NCI-H510A (cell line): ENCODE measurements at places on chromosomes 2 and 18.

DNA sequence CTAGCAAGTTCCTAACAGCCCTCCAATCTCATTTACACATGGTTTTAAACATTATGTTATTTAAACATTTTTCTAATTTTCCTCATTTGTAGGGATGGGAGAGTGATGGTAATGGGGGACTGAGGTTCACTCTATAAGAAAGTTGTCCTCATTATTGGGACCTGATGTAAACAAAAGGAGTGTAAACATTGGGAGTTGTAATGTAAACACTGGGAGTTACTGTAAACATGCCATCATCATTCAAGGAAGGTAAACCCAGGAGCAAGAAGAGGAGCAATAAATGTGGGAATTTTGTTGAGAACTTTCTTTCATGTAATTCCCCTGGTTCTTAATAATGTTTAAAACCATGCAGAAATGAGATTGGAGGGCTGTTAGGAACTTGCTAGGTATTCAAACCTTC lies 17.8 kb downstream of the RFTN2 start:
- no peak for DNase-seq

DNA sequence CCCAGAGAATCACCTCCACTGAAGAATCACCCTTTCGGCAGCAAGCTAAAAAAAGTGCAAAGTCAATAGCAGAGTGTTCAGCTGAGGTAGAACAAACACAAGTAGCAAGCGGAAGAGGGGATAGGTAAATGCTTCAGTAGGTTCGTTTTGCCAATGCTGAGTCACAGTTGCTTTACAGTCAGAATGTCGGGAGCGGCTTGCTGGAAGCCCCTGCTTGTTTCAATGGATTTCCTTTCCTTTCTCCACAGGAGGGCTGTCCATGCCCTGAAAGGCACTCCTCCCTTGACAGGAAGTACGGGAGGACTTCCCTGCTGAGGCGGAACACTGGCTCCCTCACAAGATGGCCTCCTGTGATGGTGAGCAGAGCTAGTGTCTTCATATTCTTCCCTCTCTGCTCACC lies 146.2 kb upstream of the LYPD1 start:
- no peak for DNase-seq

- no peak for DNase-seq
Observed at GRCh38 chr18:44893966-44894365, 213.3 kb downstream of the SETBP1 start.

GRCh38 chr18:47415881-47416280 lies 164.4 kb upstream of the SKOR2 start:
- DNase-seq: no peak

DNA sequence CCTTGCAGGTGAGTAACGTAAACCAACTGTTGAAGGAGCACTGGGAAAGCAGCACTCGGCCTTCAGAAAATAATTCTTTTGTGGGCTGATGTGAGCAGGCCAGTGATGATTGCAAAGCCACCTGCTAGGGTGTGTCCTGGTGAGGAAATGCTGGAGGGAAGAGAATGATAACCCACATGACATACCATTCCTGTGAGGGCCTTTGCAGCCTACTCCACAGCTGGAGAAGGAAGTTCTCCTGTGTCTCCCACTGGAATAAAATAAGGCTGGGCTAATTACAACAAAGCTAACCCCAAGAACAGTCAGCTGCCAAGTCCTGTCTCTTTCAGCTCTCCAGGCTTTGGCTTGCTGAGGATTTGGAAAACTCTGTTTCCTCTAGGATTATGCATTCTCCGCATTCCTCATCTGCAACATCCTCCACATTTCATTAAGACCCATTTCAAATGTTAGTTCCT lies 16.7 kb upstream of the DSG1 start:
- DNase-seq: no peak

DNA sequence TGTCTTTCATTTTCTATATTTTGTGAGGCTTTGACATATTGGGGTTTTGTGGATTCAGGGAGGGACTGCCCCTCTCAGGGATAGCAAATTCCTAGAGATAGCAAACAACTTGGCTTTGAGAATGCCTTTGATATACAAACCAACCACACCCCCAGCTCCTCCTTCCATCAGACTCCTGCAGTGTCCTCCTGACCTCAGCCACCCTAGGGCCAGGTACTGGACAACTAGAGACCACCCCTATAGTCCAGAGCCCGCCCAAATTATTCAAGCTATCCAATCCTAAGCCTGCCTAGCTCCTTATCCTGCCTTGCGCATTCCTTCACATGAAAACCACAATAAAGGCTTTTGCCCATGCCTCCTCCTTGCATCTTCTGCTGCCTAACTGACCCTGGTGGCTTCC lies 22.9 kb upstream of the STAM2 start:
- no peak for DNase-seq

GRCh38 chr2:99067871-99068625 lies 73.5 kb upstream of the C2orf15 start:
- DNase-seq: no peak

GRCh38 chr18:1998121-1998520 lies 573.2 kb downstream of the METTL4 start:
- no peak for DNase-seq

GRCh38 chr18:48428475-48429177 lies 19.4 kb upstream of the ZBTB7C start:
- DNase-seq: no peak

- no peak for DNase-seq
Observed at GRCh38 chr2:217437290-217437870, 565.4 kb downstream of the TNS1 start.
